HepG2 (cell line): ENCODE measurements at places on chromosomes 4 and X. TPM values are rescaled to one million over a fixed set of nuclear protein-coding genes. Genes with fewer than 3 reads are reported as not detected.

Gene DMRTC1
- not detected in 2 replicates for total RNA-seq

Gene SMIM10
- not detected in 2 replicates for total RNA-seq

Gene DOK7
- total RNA-seq = 0.07 TPM in 1 of 2 replicates, not detected in the other

DNA sequence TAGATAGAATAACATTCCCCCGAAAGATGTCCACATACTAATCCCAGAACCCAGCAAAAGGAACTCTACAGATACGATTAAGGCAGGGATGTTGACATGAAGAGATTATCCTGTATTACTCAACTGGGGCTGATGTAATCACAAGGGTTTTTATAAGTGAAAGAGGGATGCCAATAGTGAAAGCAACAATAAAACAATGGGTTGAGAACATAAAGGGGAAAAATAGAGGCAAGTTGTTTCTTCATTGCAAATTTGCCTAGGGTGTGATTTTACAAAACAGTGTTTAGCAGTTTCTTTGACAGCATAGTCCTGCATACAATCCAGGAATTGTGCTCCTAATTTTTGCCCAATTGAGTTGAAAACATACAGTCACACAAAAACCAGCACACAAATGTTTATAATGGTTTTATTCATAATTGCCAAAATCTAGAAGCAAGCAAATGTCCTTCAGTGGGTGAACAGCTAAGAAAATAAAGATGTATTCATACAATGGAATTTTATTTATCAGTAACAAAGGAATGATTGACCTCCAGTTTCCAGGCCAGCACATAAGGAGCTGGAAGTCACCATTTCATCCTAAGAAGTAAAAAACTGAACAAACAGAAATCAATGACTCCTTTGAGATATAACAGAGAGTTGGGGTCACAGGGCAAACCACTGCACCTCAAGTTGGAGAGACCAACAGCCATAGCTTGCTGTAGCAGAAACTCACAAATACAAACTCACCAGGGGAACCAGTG lies 107.2 kb downstream of the CENPC start:
- DNase-seq = peak; percentile 11

DNA sequence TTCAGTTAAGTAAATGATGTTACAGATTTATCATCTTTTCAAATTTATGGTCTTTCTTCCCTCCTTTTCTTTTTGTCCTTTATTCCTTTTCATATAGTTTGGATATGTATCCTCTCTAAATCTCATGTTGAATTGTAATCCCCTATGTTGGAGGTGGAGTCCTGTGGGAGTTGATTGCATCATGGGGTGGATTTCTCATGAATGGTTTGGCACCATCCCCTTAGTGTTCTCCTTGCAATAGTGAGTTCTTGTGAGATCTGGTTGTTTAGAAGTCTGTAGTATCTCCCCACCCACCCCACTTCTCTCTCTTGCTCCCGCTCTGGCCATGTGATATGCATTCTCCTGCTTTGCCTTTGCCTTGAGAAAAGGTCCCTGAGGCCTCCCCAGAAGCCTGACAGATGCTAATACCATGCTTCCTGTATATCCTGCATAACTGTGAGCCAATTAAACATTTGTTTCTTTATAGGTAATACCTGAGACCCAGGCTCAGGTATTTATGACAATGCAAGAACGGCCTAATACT lies 236.7 kb downstream of the PRDM5 start:
- DNase-seq = no peak

- no peak for DNase-seq
These were observed 563.1 kb downstream of the INPP4B start for GRCh38 chr4:142282870-142283431.

DNA sequence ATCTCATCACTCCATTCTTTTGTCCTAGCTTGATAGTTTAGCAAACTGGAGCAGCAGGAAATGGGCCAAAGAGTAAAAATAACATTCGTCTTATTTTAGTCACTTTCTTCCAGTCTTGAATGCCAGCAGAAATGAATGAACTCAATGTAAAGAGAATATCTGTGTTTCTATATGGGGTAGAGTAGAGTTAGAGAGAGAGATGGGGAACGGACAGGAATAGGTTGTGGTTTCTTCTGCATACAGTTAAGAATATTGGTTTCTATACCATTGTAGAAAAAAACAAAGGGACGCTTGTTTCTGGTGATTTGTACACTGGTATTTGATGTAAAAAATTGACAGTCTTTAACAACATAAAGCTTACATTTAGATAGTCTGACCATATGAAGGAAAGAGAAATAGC lies 8.9 kb downstream of the GPR174 start:
- no peak for DNase-seq

- DNase-seq = no peak
These were observed 2.5 kb downstream of the NYX start for GRCh38 chrX:41449615-41450014.

DNA sequence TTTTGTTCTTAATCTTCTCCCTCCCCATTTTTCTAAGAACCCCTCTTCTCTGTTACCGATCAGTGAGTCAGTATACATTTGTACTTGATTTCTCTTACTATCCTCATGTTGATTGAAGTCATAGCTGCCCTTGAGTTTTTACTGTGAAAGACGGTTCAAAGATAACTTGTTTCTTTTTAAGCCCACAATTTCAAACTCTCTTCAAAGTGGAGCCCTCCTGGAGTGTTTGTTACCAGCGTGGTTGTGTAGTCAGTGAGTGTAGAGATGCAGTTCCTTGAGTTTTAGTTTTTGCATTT lies 7.9 kb downstream of the PPP1R3F start:
- DNase-seq = no peak

- no peak for DNase-seq
These were observed at the start of gene MAGEB3 for GRCh38 chrX:30230395-30230794. Gene MAGEB3, plus strand, starts transcription at chrX:30230657. Its CDS starts 5,268 bp downstream, at chrX:30235925.

- DNase-seq = no peak
These were observed 6.1 kb upstream of the SEC24D start for GRCh38 chr4:118842055-118842454.
